Left renal cortex interstitium (tissue), 4 donors: ENCODE measurements at places on chromosomes 13 and 19. TPM values are rescaled to one million over a fixed set of nuclear protein-coding genes. Genes with fewer than 3 reads are reported as not detected.

GRCh38 chr19:33090179-33090578, 9.2 kb downstream of the GPATCH1 start:
- no peak for DNase-seq

- DNase-seq, result peak; percentile 16
Observed at GRCh38 chr19:10043286-10043927, 30.1 kb downstream of the RDH8 start.

- DNase-seq, result no peak
Observed at GRCh38 chr13:20988909-20989655, 72.3 kb downstream of the LATS2 start.

DNA sequence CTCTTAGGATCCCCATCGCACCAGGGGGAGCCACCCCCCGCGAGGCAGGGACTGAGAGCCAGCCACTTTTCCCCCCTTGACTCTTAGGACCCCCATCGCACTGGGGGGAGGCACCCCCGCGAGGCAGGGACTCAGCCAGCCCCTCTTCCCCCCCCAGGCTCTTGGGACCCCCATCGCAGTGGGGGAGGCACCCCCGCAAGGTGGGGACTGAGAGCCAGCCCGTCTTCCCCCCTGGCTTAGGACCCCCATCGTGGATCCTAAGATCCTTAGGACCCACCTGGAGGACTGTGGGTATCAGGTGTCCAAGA, 365.2 kb upstream of the SPRY2 start:
- no peak for DNase-seq

DNA sequence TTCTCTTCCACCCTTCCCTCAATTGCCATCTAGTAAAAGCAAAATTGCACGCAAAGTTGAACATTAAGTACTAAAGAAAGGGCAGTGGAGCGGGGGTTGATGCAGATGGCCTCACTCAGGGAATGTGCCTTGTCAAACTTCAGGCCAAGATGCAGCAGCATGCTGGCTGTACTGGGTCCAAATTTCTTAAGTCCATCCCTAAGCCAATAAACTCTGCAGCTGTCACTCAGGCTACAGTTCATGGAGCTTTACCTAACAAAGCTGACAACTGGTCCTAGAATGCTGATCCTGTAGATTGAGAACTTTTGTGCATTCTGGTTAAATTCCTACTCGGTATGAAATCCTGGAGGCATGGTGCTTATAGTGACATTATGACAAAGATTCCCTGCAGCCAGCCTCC, 88.4 kb downstream of the FOXO1 start:
- DNase-seq, result no peak

GRCh38 chr13:111336666-111337065, 16.2 kb downstream of the TEX29 start:
- DNase-seq, result no peak

PNKP gene
- polyA plus RNA-seq, result 90.3 TPM

SERP2 gene
- polyA plus RNA-seq, result 10.1 TPM
